Hematopoietic multipotent progenitor cell treated with erythropoietin and hydrocortisone succinate and interleukin-3 and kit ligand, for 15 days (in vitro differentiated cells): ENCODE measurements at places on chromosomes 3 and 15.

- DNase-seq, result no peak
Measured at GRCh38 chr3:183378008-183378407, 50.4 kb downstream of the MCF2L2 start.

DNA sequence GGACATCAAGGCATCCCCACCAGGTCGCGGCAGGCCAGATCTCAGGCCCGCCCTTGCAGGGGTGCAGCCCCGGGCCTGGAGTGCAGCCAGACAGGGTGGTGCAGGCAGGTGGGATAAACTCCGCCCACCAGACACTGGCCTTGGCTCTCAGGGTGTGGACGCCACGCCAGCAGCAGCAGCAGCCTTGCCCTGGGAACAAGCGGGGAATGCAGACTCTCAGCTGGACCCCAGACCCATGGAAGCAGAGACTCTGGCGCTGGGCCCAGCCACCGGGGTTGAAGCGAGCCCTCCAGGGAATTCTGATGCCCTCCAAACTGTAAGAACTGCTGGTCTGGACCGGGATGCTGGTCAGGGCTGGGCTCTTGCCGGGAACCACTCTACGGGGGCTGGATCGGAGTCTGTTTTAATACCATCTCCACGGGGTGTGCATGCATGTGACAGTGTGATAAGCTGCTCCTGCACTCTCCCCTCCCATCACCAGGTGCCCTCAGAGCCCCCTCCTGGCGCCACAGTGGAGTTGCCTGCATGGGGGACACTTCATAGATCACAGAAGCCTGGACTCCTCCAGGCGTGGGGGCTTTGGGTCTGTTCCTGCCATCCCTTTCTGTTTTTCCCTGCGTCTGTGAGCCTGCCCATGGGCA, 142.7 kb downstream of the NSMCE3 start:
- no peak for DNase-seq

DNA sequence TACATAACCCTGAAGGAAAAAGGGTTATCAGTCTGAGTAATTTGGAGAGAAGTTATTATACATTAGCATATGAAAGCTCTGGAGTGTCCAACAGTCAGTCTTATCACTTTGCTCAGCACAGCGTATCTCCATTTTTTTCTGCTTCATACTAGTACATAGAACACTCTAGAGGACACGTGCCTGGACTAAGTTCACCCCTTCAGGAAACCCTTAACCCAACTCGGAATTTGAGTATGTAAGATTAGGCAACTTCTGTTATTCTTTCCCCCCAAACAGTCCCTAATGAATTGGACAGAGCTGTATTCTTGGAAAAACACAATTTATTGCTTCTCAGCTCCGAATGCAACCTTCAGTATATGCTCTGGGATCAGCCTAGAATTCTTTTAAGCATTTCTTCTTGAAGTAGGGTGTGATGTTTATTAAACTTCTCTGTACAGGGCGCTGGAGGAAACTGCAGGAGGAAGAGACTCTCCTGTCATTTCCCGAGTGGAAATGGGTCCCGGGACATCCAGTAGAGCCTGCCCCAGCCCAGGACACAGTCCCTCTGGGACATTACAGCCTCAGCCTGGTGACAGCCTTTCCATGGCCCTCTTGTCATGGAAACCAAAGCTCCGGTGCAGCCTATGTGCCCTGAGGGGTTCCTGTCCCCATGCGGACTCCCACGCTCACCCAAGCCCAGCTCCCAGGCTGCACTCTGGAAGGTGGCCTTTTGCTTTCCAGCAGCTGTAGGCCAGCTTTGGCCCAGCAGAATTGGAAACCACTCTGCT, 37.3 kb upstream of the CMTM8 start:
- DNase-seq, result no peak

DNA sequence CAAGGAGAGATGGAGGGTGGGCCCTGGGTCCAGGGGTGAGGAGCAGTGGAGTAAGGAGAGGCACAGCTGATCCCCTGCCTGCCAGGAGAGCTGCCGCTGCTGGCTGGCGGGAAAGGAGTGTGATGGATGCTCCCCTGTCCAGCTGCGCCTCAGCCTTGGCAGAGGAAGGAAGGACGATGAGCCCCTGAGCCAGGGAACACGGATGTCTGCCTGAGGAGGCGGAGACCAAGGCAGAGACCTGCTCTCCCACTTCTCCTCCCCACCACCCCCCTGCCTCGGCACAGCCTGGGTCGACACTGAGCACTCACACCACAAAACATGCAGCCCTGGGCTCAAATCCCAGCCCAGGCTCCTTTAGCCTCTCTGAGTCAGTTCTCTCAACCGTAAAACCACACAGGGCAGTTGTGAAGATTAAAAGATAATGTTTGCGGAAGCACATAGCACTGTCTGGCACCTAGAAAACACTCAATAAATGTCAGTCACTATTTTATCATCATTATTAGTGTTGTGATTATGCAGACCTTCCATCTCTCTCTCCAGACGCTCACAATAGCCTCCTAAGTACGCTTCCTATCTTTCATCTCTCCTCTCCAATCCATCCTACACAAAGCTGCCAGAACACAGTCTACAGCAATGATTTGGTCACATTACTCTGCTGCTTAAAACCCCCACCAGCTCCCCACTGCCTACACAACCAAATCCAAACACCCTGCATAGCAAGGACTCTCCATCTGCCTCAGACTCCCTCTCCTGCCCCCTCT, 52.2 kb downstream of the SEMA5B start:
- DNase-seq, result no peak

DNA sequence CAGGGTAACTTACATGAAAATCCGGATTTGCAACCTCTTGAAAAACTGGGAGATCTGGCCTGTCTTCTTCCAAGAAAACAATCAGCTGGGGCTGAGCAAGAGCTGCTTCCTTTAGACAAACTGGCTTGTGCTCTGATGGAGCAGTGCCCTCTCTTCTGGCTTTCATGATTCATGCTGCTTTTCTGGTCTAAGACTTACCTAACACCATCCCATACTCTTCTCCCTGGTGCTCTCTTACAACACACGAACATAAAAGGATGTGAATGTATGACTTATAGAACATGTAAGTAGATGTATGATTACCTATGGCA, 9.9 kb downstream of the TJP1 start:
- no peak for DNase-seq
